ENCODE measurements at places on chromosomes 13 and 19.

DNA sequence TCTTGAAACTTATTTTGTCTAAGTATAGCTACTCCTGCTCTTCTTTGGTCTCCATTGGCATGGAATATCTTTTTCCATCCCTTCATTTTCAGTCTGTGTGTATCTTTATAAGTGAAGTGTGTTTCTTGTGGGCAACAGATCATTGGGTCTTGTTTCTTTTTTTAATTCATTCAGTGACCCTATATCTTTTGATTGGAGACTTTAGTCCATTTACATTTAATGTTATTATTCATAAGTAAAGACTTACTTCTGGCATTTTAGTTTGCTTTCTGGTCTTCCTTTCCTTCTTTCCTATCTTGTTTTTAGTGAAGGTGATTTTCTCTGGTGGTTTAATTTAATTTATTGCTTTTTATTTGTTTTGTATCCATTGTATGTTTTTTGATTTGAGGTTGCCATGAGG lies 19.8 kb downstream of the CD70 start:
- DNase-seq: no peak

GRCh38 chr13:104592545-104593250 lies 1526.5 kb upstream of the SLC10A2 start:
- DNase-seq: no peak

DNA sequence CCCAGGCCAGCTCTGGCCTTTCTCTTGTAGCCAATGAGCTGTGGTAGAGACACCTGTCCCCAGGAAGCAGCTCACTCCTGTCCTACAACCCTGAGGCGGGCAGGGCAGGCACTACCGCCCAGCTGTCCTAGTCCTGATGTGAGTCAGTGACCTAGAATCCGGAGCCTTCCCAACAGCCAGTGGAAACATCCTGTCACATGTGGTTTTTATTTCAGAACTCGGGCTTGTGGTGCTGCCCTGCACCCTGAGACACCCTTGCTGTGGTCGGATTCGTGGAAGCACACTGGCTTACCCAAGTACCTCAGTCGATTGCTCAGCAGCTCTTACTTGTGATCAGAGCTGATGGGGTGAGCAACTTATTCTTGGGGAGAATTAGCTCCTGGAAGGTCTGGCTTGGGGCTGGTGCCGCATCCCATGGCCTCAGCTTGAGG lies 83.6 kb upstream of the ARHGEF7 start:
- no peak for DNase-seq

DNA sequence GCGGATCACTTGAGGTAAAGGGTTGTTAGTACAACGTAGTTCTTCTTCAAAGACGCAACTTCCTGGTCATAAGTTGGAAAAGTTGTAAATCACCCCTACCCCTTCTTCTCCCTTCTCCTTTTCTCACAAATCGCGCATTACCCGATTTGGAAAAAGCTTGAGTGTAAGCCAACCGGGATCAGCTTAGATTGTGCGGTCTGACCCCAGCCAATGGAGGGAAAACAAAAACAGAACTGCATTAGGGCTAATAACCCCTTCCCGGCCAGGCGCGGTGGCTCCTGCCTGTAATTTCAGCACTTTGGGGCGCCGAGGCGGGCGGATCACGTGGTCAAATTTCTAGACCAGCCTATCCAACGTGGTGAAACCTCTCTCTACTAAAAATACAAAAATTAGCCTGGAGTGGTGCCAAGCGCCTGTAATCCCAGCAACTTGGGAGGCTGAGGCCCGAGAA lies 806 bp downstream of the ZNF90 start:
- no peak for DNase-seq

DNA sequence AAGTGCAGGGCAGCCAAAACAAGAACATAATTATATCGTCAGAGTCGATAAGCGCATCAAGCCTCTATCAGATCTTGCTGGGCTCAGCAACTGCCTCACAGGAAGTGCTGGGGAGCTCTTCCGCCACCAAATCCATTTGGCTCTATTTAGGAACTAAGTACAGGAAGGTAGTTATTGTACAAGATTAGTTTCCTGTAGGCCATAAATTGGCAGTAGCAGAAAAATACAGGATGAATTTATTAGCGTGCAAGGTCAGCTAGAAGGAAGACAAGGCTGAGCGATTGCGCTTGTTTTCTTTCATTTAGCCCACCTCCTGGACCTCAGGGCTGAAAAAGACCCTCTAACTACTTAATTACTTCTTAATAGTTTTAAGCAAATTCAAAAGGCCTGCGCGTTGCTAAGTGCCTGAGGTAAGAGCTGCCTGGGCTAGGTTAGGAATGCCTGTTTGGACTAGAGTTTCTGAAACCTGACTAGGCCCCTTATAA lies 118.5 kb downstream of the IRS2 start:
- no peak for DNase-seq

- DNase-seq: no peak
Observed at GRCh38 chr13:46567671-46568070, 14.7 kb downstream of the LRCH1 start.

DNA sequence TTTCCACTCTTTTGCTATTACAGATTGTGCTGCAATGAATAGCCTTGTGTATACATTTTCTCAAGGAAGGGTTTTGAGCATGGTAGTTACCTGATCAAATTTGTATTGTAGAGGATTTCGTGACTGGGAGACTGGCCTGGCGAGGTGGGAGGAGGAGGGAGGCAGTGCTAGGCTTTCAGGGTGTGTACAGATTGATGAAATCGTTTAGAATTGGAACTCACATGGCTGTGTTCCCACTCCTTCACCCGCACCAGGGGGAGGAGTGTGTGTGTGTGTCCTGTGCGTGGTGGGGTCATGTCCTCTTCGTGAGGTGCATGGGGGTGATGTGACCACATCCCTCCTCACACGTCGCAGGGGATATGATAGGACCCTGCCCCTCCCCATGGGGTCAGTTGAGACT lies 8.3 kb downstream of the PGLYRP1 start:
- DNase-seq: no peak

DNA sequence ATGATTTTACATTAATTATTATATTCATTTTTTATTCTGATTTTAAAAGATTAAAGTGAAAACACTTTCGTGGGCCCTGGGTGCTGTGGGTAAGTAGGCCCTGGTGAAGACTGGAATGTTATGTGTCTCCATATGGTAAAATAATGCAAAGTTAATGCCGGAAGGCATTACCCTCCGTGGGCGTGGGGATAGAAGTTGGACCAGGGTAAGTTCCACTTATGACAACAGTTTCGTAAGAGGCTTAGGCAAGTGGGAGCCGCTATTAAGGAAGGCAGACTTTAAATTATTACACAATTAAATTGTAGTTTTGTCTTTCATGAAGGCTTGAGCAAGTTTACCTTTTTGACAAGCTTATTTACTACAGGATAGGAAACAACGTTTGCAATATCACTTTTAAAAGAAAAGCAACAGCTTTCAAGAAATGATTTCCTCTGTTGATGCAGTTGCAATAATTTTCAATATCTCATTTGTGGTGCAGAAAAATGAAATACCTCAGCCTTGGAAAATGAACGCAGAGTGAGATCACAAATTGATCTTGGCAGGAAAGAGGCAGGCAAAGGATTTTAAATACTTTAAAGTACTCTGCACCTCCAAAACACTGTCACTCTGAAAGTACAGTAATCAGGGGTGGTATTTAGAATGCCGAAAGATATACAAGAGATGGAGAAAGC lies 310.6 kb downstream of the DCT start:
- DNase-seq: no peak

DNA sequence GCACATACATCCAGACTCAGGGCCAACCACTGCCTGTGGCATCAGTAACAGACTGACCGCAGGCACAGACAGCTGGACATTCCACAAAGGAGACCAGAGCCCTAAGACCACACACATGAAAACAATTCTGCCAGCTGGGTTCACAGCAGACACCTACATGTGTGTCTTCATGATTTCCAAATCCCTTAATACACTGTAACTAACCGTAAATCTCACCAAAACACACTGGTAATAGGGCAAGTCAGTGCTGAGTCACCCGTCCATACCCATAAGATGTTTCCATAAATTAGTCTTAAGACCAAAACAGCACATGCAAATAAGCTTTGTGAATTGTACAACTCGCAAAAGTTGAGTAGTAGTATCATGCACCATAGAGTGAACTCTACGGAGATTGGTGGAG lies 65.4 kb downstream of the TUBGCP3 start:
- DNase-seq: no peak

DNA sequence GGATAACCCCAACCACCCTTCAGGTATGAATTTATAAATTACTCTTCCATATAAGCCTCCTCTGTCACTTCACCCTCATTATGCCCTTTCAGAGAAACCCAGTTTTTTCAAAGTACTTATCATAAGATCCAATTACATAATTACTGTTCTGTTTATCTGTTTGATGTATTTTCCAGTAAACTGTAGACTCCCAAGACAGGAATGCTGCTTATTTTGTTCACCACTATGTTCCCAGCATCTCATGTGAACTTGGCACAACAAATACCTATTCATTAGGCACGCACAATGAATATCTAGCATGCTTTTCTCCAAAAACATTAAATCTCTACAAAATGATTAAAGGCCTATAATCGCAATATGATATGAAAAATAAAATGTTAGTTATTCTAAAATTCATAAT lies 13.2 kb downstream of the ENOX1 start:
- DNase-seq: no peak

GRCh38 chr19:16386619-16387240 lies 62.1 kb downstream of the KLF2 start:
- DNase-seq: peak; percentile 66

DNA sequence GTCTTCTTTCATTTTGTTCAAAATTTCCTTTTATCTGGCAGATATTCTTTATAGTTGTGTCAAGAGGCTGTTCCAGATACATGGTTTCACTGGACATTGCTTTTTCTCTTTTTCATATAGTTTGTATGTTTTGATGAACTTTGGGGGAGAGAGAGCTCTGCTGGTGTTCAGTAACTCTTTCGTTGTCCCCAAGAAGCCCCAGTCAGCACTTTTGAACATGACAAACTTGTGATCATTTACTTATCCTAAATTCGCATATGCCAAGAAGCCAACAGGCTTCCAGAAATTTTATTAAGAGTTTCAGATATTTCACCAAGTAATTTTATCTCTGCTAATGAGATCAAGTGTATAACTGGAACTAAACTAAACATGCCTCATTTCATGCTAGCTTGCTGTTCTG lies 275.8 kb upstream of the GPC6 start:
- DNase-seq: no peak

DNA sequence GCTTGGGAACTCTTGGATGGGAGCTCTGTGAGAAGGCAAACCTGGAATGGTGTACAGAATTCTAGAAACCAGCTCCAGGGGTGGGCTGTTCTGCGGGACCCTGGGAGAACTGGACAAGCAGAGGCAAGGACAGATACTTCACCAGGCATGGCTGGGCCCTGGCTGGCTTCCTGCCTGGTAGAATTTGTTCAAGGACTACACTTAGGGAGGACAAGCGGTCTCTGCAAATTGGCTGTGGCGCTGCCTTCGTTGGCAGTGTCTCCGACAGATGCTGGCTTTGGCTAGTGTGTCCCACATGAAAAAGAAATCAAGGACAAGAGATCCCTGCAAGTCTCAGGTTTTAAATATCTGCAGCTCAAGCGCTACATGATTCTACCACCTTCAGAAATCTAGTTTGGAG lies 12.4 kb downstream of the CEBPG start:
- DNase-seq: no peak

GRCh38 chr19:24078680-24079079 lies 8.3 kb upstream of the ZNF254 start:
- DNase-seq: no peak

GRCh38 chr19:50311723-50312635 lies 17.2 kb downstream of the KCNC3 start:
- DNase-seq: peak; percentile 91

DNA sequence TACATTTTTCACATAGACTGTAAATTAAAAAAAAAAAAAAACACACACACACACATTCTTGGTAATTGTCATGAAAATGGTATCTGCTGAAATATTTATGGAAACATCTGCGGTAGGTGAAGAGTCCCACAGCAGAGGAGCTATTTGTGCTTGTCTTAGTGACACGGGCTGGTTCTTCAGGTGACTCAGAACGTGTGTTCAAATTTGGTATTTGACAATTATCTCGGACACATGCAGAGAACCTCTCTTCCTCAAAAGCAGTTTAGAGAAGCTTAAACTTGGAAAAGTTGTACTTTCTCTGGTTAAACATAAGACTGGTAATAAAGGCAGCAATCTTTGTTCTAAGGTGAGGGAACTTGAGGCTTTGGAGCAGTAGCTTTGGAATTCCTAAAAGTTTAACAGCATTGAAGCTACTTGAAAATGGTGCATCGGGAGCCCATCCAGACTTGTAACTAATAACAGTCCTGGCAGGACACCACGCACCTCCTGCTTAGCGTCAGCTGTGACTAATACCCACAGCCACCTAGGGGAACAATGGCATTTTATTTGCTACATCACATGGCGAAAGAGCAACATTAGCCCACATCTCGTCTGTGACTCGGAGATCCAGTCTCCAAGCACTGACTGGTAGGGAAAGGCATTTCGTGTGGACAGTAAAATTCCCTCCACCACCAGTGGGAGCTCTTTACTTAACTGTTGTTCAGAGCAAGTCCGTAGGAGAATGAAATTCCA lies 1505.1 kb upstream of the SLC10A2 start:
- peak; percentile 45 for DNase-seq

DNA sequence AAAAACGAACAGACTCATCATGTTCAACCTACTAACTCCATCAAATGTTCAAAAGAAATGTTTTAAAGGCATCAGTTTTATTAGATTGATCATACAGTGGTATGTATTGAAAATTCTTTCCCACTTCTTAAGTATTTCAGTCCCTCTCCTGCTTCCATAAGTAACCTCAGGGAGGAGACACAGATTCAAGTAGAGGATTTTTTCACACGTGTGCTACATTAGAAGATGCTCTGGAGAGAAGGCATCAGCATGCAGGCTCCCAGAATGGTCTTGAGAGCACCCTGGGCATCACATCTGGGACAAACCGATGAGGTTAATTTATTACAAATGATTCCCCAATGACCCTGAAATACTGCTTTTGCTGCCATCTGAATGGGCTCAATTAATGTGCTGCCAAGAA lies 3.6 kb downstream of the GPR12 start:
- no peak for DNase-seq

GRCh38 chr13:106867249-106867648 lies 299.3 kb upstream of the ARGLU1 start:
- DNase-seq: no peak

DNA sequence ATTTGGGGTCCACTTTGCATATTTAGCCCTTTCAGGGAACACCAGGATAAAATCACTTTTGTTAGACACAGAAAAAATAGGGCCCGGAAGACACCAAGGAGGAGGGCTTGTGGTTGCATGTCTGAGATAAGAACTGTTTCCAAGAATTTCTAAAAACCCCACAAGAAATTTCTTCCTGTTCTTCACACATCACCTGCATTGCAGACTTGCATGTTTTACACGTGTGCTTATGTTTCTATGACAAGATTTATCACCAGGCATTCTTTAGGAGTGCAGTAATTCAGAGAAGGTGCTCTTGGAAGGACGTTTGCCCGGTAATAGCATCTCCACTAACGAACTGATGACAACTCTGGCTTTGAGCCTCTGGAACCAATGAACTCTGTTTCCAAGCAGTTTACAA lies 7.1 kb upstream of the ACTL9 start:
- no peak for DNase-seq

- DNase-seq: no peak
Observed at GRCh38 chr13:109422161-109422560, 364.2 kb downstream of the IRS2 start.

- DNase-seq: peak; percentile 41
Observed at GRCh38 chr19:39557811-39558623, 18.1 kb upstream of the EID2 start.

- DNase-seq: no peak
Observed at GRCh38 chr13:21696865-21697448, 26.1 kb downstream of the FGF9 start.

- DNase-seq: no peak
Observed at GRCh38 chr13:76886005-76886291, 257 bp downstream of the KCTD12 start.
